Activated CD4-positive, alpha-beta T cell treated with anti-CD3 and anti-CD28 coated beads for 36 hours (primary cell): ENCODE measurements at places on chromosomes 2 and 18.

GRCh38 chr18:79620576-79621165 lies 58.9 kb upstream of the CTDP1 start:
- no peak for DNase-seq
- H3K27me3 ChIP-seq: peaks cover 7% of the 10 kb centered on the region
- no peak overlapping the region for H3K4me3 ChIP-seq
- peaks cover 10% of the 10 kb centered on the region for H3K4me1 ChIP-seq
- H3K36me3 ChIP-seq: no peaks in the 10 kb centered on the region
- H3K27ac ChIP-seq: no peak overlapping the region

GRCh38 chr2:53793821-53794220 lies 7.0 kb downstream of the ERLEC1 start:
- H3K27me3 ChIP-seq: no peaks in the 10 kb centered on the region
- no peak for DNase-seq
- peaks cover 9% of the 10 kb centered on the region for H3K4me1 ChIP-seq

GRCh38 chr18:24317370-24317769 lies 80.3 kb downstream of the OSBPL1A start:
- DNase-seq: no peak
- H3K4me1 ChIP-seq: peaks cover 8% of the 10 kb centered on the region
- no peaks in the 10 kb centered on the region for H3K27me3 ChIP-seq
- H3K27ac ChIP-seq: no peak overlapping the region
- H3K4me3 ChIP-seq: no peak overlapping the region

DNA sequence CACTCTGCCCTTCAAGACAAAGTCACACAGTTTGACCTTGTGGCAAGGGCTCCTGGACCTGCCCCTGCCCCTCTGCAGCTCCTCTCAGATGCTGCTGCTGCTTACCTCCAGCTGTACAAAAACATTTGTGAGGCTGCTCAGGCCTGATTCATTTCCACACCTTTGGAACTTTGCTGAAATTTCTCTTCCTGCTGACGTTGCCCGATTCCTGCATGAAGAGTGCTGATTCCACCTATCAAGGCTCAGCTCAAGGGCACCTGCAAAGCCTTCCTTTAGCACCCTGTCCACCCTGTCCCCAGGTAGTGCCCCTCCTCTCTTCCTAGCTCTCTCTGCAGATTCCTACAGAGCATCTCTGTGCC lies 738.3 kb upstream of the HS6ST1 start:
- no peaks in the 10 kb centered on the region for H3K36me3 ChIP-seq
- peaks cover 2% of the 10 kb centered on the region for H3K27me3 ChIP-seq
- H3K27ac ChIP-seq: no peak overlapping the region
- H3K4me1 ChIP-seq: no peaks in the 10 kb centered on the region
- no peak overlapping the region for H3K4me3 ChIP-seq
